Skeletal muscle cell (primary cell): ENCODE measurements at places on chromosomes 4 and X.

DNA sequence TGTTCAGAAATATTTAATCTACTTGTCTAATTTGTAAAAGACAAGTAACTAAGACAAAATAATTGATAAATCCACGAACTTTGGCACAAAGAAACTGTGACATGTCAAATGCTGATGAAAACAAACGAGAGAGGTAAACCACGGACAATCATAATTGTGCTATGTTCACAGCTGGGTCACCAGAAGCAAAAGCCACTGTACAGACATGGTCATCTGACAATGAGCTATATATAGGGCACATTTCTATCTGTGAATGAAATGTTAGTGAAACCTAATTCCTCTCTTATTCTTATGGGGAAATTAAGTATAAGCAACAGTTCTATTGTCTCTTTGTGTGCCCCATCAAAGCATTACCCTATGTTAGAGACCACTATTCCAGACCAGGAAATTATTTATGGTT, 444.0 kb upstream of the TRAM1L1 start:
- DNase-seq, result no peak

DNA sequence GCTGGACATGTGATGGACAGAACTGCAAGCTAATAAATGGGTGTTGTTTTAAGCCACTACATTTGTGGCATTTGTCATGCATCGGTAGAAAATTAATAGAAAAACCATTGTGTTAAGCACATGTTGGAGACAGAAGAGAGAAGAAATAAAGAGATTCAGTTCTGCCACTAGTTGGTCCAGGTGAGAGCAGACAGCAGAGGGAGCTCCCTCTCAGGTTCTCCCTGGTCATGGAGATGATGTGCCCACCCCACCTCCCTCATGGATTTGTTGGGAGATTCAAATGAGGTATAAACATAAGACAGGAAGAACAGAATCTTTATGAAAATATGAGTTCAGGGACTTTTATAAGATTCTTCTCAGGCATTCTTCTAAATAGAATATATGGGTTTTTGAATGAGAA, 36.8 kb upstream of the OCIAD2 start:
- DNase-seq, result no peak

DNA sequence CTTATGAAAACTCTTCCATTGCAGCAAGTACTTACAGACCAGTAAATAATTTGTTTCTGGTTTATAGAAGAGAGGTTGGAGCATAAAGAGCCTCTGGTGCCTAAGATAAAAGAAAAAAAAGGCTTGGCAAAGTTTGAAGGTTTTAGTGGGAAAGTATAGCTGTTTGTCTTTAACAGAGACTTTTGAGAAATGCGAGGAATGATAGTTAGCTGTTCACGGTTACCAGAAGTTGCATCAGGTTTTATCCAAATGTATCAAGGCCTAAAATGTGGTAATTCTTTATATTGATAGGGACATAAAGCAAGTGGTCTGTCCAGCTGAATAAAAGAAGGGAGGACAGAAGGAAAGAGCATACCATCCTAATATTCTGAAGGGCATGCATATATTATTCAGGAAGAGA, 29.3 kb downstream of the RAP1GDS1 start:
- DNase-seq, result peak; percentile 47

DNA sequence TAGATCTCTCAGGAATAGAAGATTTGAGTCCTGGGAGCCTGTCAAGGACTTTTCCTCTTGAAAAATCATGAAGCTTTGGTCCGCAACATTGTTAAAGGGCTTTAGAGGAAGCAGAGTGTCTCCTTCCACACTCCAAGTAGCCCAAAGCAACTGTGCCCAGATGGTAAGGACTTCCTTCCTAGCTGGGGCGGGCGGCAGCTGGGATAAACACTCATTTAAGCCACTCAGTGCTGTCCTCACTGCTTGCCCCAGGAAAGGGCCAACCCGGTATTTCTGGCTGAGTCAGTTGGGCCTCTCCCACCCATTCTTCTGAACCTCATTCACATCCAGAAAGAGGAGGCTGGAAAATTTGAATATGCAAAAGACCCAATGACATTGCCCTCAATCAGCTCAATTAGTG, 144.3 kb downstream of the CHIC2 start:
- no peak for DNase-seq

- DNase-seq, result no peak
These were observed at the start of gene SORCS2 for GRCh38 chr4:7192252-7193029. Gene SORCS2 (plus strand): TSS chr4:7192538.

- no peak for DNase-seq
These were observed 636.5 kb upstream of the SLIT2 start for GRCh38 chr4:19615086-19615689.

DNA sequence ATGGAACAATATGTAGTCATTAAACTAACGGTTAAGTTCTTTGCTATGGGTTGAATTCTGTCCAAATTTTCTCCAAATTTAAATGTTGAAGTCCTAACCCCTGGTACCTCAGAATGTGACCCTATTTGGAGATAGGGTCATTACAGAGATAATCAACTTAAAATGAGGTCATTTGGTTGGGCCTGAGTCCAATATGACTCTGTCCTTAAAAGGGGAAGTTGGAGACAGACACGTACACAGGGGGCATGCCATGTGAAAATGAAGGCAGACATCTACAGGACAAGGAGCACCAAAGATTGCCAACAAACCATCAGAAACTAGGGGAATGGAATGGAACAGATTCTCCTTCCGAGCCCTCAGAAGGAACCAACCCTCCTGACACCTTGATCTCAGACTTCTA, 492.0 kb upstream of the FTHL17 start:
- DNase-seq, result no peak

DNA sequence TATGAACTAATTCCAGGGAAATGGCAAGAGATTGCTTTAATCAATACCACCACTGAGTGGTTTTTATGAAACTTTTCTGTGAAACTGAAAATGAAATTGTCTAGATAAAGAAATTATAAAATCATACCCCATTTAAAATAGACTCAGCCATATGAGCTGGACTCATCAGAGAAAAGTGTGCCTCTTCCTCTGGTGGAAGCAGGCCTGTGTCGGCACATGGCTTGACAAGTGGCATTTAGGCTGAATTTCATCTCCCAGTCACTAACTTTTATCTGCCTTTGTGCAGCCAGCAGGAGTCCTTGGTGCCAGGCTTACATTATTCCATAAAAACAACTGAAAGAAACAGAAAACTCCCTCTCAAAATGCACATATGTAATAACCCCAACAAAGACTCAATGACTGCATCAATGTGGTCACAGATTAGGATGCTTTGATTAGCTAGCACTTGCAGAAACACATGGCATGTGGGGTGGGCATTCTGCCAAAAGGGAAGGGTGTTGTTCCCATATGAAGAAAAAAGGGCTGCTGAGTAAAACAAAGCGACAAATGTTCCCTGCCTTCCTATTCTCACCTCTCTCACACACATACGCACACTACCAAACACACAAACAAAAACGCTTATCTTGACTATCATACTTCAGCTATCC, 232.3 kb downstream of the PABPC4L start:
- DNase-seq, result peak; percentile 6

DNA sequence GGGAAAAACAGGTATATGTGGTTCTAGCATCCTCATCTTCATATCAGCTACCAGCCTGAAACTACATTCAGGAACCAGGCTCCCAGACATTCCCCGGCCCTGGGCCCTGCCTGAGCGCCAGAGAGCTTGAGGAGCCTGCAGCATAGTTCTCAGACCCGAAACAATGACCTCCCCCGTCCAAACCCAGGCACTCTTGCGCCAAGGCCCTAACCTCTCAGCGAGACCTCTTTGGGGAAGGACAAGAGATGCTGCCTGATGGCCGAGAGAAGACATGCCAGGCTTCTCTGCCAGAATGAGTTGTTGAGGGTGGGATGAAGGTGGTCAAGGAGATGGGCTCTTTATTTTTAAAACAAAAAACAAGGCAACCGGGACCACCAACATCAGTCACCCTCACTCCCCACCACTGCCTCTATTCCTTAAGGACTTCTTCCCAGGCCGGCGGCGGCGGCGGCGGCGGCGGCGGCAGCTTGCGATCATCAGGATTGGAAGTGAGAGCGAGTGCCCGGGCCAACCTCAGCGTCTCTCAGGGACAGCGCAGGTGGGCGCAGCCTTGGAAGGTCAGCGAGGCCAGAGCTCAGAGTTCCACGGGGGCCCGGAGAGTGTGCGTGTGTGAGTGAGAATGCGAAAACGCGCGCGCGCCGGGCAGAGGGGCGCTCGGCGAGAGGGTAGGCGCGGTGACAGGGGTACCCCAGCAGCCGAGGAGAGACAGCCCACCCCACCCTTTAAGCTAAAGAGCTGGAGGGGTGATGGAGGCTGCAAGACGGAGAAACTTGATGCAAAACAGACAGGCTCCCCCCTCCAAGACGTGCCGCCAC, 601 bp downstream of the INPP4B start:
- DNase-seq, result no peak

DNA sequence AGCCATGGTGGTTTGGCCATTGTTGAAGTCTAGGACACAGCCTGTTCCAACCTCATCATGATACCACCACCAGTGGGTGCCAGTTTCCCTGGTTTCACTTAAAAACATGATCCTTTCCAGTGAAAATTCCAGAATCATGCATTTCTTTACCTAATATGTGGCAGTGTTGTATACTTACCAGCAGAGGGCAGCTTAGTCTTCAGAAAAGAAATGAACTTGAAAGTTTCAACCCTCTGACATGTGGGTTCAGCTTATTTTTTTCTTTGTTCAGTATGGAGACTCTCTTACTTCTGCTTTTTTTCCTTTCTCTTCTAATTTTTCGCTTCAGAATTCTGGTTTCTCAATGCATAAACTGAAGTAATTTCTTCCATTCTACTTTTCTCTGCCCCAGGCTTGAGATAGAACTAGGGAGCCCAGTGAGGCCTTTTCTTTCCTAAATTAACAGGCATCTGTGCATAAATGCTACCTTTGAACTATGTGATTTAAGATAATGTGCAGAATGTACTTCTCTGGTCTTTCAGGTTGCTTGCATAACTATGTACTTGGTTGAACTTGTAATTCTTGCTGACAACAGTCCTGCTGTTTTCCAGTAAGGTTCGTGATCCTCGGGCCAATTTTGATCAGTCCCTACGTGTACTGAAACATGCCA, 10.7 kb downstream of the LIAS start:
- DNase-seq, result peak; percentile 54

GRCh38 chr4:56243107-56243506, 144.2 kb downstream of the AASDH start:
- DNase-seq, result no peak

GRCh38 chr4:174713821-174714220, 115.2 kb downstream of the GLRA3 start:
- DNase-seq, result no peak

GRCh38 chrX:103101299-103102042, 8.5 kb upstream of the NXF3 start:
- DNase-seq, result no peak

GRCh38 chr4:42627885-42628646, 28.8 kb downstream of the ATP8A1 start:
- no peak for DNase-seq

DNA sequence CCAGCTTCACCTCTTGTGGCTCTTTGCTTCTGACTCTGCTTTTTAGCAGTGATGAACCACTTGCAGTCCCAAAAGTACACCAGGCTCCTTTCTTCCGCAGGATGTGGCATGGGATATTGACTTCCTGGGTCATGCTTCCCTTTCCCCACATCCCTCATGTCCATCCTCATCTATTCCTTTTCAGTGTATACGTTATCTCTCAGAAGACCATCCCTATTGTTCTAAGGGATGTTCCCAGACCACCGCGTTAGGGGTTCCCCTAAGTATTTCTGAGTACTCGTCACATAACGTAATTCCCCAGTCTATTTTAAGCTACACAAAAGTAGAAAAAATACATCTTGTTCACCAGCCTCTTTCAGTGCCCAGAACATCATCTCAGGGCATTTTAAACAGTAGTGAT, 71.1 kb upstream of the NLGN4X start:
- no peak for DNase-seq

GRCh38 chr4:70844180-70844579, 4.5 kb upstream of the GRSF1 start:
- no peak for DNase-seq
